ENCODE measurements at places on chromosomes 4 and X.

GRCh38 chrX:147376601-147377422 is 534.9 kb upstream of the FMR1 start:
- no peak for DNase-seq

DNA sequence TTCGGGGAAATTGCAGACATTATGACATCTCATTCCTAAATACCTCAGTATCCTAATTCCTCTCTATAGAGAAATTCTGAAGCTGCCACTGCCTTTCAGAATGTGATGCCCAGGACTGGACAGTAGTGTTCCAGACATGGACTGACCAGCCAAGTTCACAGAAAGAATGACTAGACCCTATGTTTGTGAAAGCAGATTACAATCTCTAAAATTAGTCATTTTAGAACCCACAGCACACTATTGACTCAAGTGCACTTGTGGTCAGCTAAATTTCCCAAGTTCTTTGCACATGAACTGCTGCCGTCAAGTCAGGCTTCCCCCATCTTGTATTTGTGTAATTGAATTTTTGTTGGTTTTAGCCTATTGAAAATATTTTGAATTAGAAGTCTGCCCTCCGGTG is 81.0 kb upstream of the ESX1 start:
- DNase-seq = no peak

DNA sequence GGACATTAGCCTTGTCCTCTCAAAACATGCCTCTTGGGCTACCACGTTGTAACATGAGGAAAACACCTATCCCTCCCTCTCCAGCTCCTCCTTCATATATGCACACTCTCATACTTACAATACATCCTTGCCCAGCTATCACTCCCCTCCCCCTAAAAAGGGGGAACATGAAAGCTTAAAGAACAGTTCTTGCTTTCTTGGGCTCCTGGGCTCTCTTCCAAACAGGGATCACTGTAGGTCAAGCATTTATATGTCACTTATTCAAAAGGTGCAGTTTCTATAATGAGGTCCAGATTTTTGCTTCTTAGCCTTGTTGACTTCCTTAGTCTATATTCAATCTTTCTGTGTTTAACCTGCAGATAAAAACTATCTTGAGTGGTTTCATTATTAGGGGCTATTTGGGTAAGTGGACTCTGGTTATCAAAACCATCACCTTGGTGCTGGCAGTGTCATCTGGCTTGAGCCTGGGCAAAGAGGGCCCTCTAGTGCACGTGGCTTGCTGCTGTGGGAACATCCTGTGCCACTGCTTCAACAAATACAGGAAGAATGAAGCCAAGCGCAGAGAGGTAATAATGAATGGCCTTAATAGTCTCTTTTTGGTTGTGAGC is 119.4 kb downstream of the AKAP4 start:
- no peak for DNase-seq

DNA sequence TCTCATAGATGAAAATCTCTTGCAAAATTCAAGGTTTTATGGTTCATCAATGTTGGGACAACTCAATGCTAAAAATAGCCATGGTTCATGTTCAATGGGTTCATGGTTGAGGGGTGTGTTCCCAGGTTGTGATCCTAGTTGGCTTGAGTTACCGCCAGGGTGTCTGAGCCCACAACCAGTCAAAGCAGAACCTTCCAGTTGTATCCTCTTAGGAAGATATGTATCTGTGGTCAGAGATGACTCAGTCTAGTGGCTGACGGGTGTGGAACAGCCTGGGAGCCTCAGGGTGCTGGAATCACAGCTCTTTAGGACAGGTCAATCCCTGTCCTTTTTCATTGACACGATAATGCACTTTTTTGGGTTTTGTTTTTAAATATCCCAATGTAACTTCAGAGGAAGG is 192.3 kb upstream of the NR3C2 start:
- no peak for DNase-seq

- DNase-seq = no peak
Observed at GRCh38 chrX:130626521-130626920, 224.7 kb downstream of the RBMX2 start.

DNA sequence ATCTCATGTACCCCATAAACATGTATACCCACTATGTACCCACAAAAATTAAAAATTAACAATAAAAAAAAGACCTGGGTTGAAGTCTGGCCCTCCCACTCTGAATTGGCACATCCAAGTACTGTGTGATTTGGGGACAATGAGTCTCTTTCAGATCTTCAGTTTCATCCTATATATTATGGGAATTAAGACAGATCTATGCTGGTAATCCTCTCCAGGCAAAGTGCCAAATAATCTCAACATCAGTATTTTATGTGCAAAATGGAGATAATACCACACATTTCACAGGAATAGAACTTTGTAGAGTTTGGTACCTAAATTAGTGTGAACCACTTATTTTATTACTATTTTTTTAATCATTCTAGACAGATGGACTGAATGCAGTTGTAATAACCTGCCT is 11.0 kb upstream of the SCD5 start:
- no peak for DNase-seq

- DNase-seq = no peak
Observed at GRCh38 chr4:134540588-134540987, 339.0 kb upstream of the PABPC4L start.

- DNase-seq = no peak
Observed at GRCh38 chr4:81564025-81564424, 92.3 kb upstream of the RASGEF1B start.

DNA sequence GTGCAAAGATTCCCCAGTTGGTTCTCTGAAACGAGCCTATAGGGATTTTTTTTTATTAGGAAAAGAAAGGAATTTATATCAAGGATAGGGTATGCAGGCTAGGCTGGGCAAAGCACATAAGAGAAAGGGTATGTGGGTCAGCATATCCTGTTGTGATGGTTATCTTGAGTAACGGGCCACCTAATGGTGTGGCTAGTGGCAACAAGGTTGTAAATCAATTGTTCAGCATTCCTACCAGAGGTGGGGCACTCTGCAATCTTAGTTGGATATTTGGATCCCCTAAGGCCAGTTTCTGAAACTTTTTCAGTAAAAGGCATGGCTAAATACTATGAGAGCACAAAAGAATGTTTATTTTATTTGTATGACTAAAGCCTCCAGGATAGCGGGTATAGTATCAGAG is 42.7 kb downstream of the DCAF12L1 start:
- no peak for DNase-seq

- no peak for DNase-seq
Observed at GRCh38 chr4:157293673-157294072, 73.1 kb downstream of the GRIA2 start.

GRCh38 chr4:93654211-93654610 is 174.3 kb upstream of the ATOH1 start:
- DNase-seq = no peak

DNA sequence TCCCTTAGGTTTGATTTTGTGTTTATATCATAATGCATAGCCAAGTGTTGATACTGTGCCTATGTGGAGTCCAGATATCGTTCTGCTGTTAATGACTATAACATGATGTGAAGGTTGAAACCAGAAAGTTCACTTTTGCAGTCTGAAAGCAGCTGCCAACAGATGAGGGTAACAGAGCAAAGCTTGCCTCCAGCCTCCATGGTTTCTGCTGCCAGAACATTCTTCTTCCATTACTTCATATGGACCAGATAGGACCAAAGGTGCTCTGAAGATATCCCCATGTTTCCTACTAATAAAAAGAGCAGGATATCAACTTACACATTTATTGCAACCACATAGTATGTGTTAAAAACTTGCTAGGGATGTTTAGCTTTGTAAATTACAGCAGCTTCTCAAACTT is 394.1 kb downstream of the SPRY1 start:
- DNase-seq = no peak

DNA sequence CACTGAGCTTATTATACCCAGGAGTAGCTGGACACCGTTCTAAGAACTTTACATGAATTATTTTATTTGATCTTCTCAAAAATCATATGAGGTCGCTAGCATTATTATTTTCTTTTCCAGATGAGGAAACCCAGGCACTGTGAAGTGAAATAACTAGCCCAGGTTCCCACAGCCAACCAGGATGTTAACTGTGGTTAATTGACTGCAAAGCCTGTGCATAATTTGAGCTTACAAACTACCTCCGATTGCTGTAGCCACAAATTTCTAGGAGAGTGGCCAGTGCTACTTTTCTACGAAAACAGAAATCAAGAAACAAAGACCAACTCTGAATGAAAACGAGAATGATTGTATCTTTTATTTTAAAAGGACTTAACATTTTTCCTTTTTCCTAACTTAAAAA is 27.2 kb downstream of the SPRY1 start:
- no peak for DNase-seq

- no peak for DNase-seq
Observed at GRCh38 chrX:45824471-45824870, 623.8 kb upstream of the DIPK2B start.

GRCh38 chr4:145623831-145624230 is 4.6 kb downstream of the MMAA start:
- DNase-seq = no peak

- DNase-seq = no peak
Observed at GRCh38 chr4:173191623-173192041, 23.0 kb downstream of the GALNT7 start.

DNA sequence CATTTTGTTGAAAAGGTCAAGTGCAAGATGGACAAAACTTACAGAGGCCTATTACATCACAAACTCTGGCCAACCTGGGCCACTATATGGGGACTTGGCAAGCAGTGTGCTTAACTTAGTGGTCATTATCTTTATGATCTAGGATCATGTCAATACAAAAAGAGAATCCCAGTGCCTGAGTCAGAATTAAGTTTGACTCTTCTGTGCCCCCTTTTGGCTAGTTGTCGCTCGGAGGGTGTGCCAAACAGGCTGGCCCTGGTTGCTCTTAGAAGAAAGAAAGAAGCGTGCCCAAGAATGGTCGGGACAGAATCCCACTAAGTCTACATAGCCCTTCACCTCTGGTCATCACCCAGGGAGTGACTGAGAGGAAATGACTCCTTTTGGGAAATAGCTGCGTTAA is 100.1 kb downstream of the EIF4E start:
- no peak for DNase-seq

GRCh38 chr4:47106561-47106960 is 75.2 kb downstream of the GABRB1 start:
- DNase-seq = no peak

- DNase-seq = no peak
Observed at GRCh38 chr4:118834070-118834469, 1.9 kb downstream of the SEC24D start.

DNA sequence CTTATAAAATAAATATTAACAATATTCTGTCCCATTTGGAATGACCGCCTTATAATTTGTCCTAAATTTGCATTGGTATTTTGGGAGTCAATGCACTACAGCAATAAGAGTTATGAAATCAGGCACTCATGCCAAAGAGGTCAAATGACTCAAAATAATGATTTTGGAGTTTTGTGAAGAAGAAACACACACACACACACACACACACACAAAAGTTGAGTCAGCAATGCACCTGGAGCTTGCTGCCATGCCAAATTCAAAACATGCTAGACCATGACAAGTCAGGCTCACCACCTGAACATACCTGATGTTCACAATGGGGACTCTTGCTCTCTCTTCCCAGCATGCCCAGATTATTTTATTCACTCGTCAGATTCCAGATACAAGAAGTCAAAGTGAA is 56.7 kb downstream of the PROM1 start:
- no peak for DNase-seq

GRCh38 chr4:108135549-108136209 is 33.1 kb downstream of the LEF1 start:
- no peak for DNase-seq

- DNase-seq = no peak
Observed at GRCh38 chr4:115834441-115834840, 721.0 kb upstream of the NDST4 start.

GRCh38 chr4:169202145-169202699 is 68.5 kb downstream of the SH3RF1 start:
- DNase-seq = no peak

DNA sequence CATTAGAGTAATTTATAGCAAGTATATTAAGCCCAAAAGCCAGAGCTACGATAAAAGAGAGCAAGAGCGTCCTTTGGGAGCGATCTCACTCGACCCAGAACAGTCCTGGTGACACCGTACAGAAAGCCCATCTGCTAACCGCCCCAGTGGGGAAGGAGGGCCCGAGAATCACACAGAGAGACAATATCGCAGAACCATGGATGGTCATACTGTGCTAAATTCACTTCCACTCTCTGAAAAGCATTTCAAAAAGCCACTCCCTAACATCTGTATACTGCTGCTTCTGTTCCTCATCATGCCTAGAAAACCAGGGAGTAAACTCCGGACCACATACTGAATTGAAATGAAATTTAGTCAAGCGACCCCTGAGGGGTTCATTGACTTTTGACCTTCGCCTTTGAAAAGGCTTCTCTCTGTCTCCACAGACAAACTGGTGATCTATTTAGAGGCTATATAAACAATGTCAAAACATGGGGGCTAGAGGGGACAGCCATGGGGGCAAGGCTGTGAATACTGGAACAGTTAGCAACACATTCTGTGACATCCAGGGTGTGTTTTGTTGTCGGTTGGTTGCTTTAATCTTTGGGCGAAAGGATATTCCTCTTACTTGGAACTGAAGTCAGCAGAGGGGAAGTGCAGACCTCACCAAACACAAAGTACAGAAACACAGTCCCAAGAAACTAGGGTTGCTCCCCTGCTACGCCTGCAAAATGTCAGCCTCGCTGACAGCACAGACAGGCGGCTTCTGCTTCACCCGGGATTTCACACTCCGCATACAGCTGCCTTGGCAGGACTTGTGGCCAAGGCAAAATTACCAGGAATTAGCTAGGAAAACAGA is 129.0 kb upstream of the RASGEF1B start:
- no peak for DNase-seq

DNA sequence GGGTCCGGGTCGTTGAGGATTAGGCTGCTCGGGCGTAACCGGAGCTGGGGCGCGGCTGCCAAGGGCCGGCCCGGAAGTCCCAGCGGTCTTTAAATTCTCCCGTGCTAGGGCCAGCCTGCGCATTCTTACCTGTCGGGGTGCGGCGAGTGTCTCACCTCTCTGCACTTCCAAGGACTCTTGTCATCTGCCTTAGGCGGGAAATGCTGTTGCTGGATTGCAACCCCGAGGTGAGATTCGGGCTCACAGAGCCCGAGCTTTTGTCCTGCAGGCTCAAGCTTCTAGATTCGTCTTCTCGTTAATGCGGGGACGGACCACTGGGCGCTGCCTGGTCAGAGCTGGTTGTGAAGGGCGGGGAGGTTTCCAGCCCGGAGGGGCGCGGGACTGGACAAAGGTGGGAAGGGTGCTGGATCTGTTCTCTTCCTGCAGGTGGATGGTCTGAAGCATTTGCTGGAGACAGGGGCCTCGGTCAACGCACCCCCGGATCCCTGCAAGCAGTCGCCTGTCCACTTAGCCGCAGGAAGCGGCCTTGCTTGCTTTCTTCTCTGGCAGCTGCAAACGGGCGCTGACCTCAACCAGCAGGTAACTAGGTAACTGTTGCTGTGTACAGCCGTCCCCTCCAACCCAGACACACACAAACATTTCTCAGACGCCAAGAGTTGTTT is at the start of gene ANKRD37:
ANKRD37 (plus strand) TSS at position 118 of the 662 bp plus-strand sequence; CDS start at position 201, 83 bp downstream.
- no peak for DNase-seq

- no peak for DNase-seq
Observed at GRCh38 chrX:109992203-109992602, 10.7 kb upstream of the TMEM164 start.

DNA sequence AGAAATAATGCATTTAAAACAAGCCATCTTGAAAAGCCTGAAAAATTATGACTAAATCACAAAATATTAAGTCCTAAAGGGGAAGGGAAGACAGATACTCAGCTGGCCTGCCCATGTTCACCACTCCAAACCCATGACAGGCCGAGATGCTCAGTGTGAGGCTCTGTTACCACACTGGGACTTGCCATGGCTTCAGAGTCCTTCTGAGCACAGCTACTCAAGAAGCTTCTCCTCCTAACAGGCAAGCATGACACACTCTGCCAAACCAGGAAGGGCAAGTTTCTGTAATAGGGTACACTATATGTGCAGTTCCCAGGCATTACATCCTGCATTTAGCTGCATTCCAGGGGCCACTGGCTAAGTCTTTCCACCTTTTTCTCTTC is 34.0 kb upstream of the CYBB start:
- DNase-seq = no peak
